GM18507 (cell line): ENCODE measurements at places on chromosomes 7 and 10.

GRCh38 chr10:65358565-65358964 lies 1567.3 kb upstream of the LRRTM3 start:
- no peak for DNase-seq

GRCh38 chr7:4325732-4326131 lies 356.4 kb upstream of the FOXK1 start:
- no peak for DNase-seq

DNA sequence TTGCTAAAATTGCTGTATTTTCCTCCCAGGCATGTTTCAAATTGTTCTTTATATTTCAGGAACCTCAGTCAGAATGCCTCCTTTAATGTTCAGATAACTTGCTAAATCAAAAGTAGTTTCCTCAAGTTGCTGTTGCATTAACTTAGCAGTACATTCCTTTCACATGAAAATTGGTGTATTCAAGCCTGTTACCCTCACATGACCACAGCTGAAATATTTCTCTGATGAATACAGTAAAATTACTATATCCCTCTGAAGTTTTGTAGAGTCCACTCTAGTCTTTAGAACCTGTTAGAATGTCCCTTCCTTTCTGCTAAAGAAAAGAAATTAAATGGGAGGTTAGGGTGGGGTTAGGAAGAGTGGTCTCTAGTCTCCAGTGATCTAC lies 24.5 kb upstream of the C1GALT1 start:
- no peak for DNase-seq

DNA sequence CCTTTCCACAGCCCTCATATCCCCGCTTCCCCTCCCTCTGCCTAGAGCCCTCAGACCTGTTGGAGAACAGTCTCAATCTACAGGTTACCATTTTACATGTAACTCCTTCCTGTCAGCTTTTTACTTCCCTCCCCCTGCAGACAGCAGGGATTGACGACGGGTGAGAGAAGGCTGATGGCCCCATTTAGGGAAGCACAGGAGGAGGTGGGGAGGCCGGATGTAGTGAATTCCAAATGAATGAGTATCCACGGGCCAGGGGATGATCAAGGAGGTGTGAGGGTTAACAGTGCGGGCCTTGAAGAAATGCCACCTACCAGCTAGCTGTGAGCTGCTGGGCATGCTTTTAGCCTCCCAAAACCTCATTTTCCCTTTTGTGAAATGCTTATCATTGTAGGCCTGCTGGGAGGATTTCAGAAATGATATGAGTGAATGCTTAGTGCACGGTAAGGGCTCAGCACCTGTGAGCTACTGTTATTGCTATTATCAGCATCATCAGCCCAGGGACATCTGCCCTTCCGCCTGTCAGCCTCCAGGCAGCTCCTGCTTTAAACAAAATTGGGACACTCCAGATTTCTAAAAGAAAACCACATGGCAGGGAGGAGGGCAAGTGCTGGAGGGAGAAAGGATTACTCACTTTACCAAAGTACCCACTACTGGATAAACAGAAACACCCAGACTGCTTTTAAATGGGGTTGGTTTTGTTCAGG lies 6.5 kb upstream of the NANOS1 start:
- no peak for DNase-seq

DNA sequence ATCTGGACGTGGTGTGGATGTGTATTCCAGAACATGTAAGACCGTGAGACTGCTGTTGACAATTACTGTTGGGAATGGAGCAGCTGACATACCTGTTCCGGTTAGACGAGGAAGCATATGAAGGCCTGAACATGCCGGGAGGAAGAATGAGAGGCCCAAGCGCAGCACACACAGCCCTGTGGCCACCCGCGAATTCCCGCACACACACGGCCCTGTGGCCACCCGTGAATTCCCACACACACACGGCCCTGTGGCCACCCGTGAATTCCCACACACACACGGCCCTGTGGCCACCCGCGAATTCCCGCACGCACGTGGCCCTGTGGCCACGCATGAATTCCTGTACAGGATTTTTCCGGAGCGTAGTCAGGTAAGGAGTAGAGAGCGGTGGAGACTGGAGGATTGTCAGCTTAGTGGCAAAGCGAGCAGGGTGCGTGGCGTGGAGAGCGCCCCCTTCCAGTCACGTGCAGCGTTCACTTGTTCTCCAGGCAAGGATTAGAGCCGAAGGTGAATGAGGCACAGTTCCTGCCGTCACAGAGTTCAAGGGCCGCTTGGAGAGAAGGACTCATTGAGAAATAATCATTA lies 9.5 kb upstream of the SUN1 start:
- no peak for DNase-seq

DNA sequence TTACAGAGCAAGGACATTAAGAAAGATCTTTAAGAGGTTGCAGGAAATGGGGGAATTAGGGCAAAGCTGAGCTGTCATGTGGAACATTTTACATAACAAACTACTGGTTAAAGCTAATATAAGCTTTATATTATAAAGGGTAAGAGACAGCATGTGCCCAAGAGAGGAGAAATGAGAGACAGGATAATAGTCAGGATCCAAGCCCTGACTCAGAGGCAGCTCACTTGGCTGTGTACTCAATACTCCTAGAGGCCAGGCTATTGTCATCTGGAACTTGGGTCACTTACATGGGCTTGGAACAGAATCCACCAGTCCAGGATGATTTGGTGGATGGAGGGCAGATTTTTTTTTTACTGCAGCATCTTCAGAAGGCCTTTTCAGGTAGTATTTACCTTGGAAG lies 418.6 kb upstream of the ZMIZ1 start:
- no peak for DNase-seq

DNA sequence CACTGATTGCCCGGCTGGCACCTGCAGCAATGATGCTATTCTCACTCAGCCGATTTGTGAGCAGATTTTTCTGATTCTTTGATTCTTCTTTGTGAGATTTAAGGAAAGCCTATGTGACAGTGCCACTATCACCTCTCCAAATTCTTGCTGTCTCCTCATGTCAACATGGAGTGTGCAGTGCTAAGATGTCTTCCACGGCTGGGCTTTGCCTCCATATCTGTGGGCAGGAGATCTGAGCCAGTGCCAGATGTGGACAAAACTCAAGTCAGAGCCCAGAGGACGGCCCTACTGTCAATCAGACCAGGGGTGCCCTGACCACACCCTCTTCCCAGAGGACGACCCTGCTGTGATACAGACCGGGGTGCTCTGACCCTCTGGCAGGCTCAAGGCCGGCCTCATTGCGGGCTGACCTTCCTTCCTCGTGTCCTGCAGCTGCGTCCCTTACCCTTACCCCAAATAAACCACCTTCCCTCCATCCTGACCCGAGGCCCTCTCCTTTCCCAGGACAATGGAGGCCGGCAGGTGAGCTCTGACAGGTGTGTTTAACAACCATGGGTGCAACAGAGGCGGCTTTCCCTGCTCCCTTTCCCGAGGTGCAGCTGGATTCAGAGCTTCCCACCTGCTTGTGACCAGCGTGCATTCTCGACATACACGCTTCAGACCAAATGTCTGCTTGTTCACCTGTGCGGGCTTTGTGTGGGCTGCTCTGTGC lies 221.4 kb downstream of the ADARB2 start:
- no peak for DNase-seq

DNA sequence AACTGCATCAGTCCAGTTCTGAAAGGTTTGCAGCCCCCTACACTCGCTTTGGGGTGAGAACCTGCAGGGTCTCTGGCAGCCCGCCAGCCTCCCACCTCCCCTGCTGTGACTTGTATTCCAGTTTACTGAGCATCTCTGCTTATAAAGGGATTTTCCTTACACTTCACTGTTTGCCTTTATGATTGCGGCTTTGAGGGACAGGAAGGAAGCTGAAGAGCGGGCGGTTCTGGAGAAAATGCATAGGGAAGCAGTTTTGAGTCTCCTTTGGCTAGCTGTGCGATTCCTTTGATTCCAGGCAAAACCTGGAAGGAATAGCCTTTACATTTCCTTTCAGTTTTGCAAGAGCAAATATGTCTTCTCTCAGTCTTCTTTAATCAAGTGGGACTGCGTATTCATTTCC lies 65.0 kb upstream of the TRIM8 start:
- DNase-seq, result no peak

DNA sequence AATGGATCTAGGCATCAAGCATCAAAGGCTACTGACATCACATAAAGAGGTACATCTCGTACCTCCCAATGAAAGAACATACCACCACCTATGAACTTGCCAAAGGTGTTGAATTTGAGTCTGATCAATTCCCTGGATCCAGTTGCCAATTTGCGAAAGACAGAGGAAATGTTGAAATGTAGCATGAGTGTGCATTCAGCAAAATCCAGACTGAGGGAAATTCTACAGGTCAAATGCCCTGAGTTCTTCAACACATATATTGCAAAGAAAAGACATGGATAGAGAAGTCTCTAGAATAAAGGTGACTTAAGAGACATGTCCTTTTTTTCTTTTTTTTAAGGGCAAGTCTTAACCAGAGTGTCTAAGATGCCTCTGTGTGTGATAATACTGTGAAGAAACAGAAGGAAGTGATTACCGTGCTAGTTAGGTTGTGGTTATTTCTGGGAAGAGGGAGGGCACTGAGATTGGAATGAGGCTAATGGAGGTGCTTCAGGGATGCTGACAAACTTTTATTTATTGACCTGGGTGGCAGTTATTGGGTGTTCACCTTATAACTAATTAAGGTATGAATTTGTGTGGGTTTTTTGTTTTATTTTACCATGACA lies 128.7 kb downstream of the SAMD9 start:
- DNase-seq, result no peak

- DNase-seq, result no peak
Observed at GRCh38 chr10:119917777-119918176, 25.2 kb downstream of the SEC23IP start.

DNA sequence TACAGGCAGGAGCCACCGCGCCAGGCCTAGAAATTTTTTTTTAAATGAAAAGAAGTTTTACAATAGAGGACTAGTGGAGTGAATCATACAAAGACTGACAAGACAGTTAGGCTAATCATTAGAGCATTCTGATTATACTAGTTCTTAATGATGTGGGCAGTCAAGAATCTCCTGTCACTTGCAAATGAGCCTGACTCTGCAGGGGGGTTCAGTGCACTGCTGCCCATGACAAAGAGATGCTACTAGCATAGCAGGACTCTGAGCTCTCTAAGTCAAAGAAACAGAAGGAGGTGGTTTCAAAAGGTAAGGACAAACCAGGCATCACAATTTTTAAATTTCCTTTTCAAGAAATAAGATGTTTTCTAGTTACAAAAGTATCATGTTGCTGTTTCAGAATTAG lies 59.0 kb downstream of the CCDC6 start:
- DNase-seq, result no peak

DNA sequence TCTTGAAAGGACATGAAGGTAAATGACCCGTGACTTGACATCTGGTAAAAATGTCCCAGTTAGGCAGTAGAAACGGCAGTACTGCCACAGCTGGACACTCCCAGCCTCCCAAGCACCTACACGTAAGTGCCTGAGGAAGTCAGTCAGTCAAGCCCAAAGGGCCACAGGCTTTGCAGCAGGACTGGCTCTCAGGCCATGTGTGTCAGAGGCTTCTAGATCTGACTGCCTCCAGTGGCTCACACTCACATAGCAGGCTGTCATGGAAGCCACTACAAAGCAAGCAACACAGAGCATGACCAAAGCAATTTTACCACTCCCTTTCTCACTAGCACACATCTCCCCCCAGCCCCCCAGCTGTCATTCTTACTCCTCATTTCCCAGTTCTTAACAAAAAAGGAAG lies 17.8 kb upstream of the CCNJ start:
- DNase-seq, result no peak

- DNase-seq, result no peak
Observed at GRCh38 chr10:123786896-123787295, 104.7 kb downstream of the CPXM2 start.

- no peak for DNase-seq
Observed at GRCh38 chr10:13165177-13165576, 3.8 kb downstream of the MCM10 start.

- no peak for DNase-seq
Observed at GRCh38 chr7:139340808-139341057, 404 bp upstream of the FMC1 start.

DNA sequence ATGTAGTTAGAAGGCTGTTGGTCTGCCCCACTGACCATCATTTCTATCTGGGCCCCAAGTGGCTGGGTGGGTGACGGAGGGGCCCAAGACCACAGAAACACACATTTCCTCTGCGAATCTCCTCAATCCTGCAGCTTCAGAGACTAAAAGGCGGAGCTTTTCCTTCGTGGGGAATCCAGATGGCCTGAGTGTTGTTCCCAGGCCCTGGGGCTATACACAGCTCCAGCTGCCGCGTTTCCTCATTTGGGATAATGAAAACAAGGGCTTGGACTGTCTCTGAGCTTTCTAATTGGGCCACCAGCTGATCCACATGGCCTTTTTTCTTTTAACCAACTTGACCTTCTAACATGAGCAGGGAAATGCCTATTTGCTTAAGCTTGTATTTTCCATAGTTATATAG lies 339.9 kb downstream of the CXCL12 start:
- no peak for DNase-seq

GRCh38 chr10:113854013-113854760 lies at the start of the genes DCLRE1A and NHLRC2:
TSS of gene DCLRE1A (minus strand) at chr10:113854082. CDS start at chr10:113853182, 900 bp downstream.
TSS of gene NHLRC2 (plus strand) at chr10:113854661. CDS start at chr10:113854873, 212 bp downstream.
- peak; percentile 22 for DNase-seq

DNA sequence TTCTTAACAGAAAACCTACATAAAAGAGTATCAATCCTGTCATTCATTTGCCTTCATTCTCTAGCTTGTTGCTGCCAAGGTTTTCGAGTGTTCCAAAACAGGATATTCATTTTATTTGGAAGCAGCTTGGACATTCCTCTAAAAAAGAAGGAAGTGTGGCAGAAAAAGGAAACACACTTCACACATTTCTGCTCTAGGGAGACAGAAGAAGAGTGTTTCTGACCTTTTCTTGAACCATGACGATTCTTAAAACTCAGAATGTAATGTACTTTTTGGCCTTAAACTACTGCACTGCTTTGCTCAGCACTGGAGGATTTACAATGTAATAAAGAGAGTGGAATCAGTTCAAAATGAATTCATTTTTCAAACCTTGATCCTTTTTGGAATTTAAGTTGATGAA lies 81.3 kb downstream of the SEMA3A start:
- no peak for DNase-seq

DNA sequence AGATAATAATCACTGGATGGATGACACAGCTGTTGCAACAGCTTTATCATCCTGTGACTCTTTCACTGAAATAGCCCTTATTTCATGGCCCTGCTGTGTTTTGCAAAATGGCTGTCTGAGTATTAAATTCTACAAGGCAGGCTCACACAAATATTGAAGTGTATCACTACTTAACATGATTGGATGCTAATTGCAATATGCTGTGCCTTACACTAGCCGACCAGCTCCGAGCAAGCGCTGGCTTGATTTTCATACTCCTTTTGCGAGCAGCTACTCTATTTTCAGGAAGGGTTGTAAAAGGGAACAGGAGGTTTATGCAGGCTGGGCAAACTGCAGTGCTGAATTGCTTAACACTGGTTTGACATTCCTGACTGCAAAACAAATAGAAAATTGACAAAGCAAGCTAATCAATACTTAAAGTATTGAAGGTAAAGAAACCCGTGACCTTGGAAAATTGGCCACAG lies 121.6 kb downstream of the CACNB2 start:
- no peak for DNase-seq

GRCh38 chr10:67250686-67251085 lies 324.9 kb downstream of the LRRTM3 start:
- DNase-seq, result no peak

- DNase-seq, result no peak
Observed at GRCh38 chr7:2807460-2807844, 36.7 kb downstream of the GNA12 start.
